Neural crest cell (in vitro differentiated cells): ENCODE measurements at places on chromosomes 4 and X. TPM values are rescaled to one million over a fixed set of nuclear protein-coding genes. Genes with fewer than 3 reads are reported as not detected.

GRCh38 chr4:153594210-153594609, 89.9 kb upstream of the TLR2 start:
- H3K4me3 ChIP-seq, result no peak overlapping the region
- no peak for DNase-seq

Gene ARMCX4
- total RNA-seq, result 24.2 and 26.2 TPM in 2 replicates

GRCh38 chr4:177201614-177202013, 108.1 kb upstream of the NEIL3 start:
- DNase-seq, result no peak
- H3K36me3 ChIP-seq, result peaks cover 9% of the 10 kb centered on the region
- H3K27me3 ChIP-seq, result no peaks in the 10 kb centered on the region
- H3K4me3 ChIP-seq, result no peak overlapping the region

DNA sequence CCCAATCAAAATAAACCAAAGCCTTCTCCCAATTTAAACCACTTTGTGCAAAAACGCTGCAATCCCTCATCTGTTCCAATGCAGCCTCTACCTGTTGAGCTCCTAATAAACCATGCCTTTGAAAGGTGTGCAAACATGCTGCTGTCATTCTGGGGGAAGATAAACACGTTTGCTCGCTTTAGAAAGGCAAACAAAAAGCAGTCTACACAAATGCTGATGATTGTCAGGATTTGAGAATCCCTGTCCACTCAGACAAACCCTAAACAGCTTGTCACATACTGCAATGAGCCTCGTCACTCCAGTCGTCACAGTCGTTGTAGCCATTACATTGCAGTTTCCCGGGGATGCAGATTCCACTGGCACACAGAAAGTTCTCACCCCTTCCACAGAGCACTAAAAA, 145.2 kb downstream of the CORIN start:
- no peaks in the 10 kb centered on the region for H3K36me3 ChIP-seq
- no peaks in the 10 kb centered on the region for H3K4me1 ChIP-seq
- H3K27ac ChIP-seq, result no peak overlapping the region
- peaks cover 3% of the 10 kb centered on the region for H3K27me3 ChIP-seq
- DNase-seq, result no peak

GRCh38 chr4:73668782-73669201, 48.6 kb upstream of the RASSF6 start:
- no peak overlapping the region for H3K27ac ChIP-seq
- H3K4me1 ChIP-seq, result peaks cover 5% of the 10 kb centered on the region

GRCh38 chr4:1356181-1356998, 9.4 kb downstream of the UVSSA start:
- peaks cover 8% of the 10 kb centered on the region for H3K4me1 ChIP-seq
- H3K27ac ChIP-seq, result no peak overlapping the region
- DNase-seq, result peak; percentile 61
- no peak overlapping the region for H3K4me3 ChIP-seq
- peaks cover 2% of the 10 kb centered on the region for H3K36me3 ChIP-seq

DNA sequence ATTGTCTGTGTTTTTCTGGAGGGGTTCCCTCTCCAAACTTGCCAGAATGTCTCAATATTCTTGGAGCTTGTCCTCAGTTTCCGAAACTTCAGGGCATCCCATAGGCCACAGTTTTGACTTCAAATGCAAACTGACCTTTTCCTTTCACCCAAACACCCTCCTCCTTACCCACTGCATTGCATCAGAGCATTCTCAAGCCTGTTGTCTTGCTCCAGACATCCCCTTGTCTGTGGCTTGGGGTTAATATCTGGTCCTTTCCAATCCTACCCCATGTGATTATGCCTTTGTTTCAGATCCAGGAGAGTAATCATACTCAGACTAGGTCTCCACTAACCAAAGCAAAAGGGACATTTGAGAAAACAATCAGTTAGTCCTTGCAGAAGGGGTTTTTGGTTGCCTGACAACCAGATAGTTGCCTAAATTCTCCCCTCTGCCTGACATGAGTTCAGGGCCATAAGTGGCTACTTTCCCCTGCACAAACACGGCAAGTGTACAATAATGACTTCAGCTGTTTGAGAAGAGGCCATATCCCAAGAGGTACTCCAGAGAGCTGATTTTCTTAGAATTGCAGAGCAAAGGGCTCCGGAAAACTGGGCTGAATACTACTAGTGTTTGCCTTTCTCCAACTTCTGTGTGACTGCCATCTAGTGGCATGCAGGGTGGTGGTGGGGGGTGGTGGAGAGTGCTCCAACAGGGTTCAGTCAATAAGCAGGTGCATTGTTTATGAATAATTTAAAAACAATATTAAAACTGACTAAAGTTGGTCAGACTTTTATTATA, 130.2 kb downstream of the CHRDL1 start:
- H3K4me1 ChIP-seq, result peaks cover 24% of the 10 kb centered on the region
- DNase-seq, result peak; percentile 41
- no peak overlapping the region for H3K4me3 ChIP-seq

DNA sequence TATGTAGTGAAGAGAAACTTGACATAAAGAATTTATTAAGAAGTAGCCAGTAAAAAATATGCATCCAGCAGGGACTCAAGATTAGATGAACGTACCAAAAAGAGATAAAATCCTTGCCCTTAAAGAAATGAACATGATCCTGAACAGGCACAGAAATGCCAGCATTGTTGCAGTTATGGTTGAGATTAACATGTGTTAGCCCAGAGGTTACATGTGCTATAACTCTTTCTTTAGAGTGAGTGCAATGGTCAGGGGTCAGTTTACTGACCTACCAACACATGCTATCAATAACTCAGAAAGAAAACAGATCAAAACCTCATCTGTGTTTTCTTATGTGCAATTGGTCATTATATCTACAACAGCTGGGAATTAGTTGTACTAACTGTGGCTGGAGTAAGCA, 166.1 kb upstream of the NDST3 start:
- H3K36me3 ChIP-seq, result no peaks in the 10 kb centered on the region
- DNase-seq, result no peak
- H3K4me1 ChIP-seq, result peaks cover 39% of the 10 kb centered on the region
- H3K27me3 ChIP-seq, result no peaks in the 10 kb centered on the region

GRCh38 chr4:125187226-125188176, 127.3 kb upstream of the FAT4 start:
- no peak for DNase-seq
- no peaks in the 10 kb centered on the region for H3K27me3 ChIP-seq
- no peak overlapping the region for H3K27ac ChIP-seq
- H3K4me3 ChIP-seq, result no peak overlapping the region
- no peaks in the 10 kb centered on the region for H3K36me3 ChIP-seq
